ENCODE measurements at places on chromosomes 13 and 19.
A peak's percentile ranks its signal among the peaks of the same experiment; 100 is the strongest.

GRCh38 chr13:35347679-35348205, 128.7 kb downstream of the MAB21L1 start:
- no peak for DNase-seq

DNA sequence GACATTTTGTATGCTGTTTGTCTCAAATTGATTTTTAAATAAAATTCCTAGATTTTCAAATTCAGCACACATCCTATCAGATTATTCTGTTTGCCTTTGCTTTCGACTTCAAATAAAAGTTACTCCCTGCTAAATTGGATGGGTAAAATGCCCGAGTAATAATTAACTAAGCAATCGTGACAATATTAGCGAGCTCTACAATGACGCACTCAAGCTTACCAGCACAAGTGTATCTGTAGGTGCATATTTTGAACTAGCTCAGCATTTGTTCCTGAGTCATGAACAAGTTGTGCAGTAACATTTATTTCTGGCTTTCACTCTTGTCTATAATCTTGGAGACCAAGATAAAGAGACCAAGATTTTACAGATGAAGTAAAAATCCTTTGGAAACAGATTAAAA, 113.4 kb downstream of the UBL3 start:
- DNase-seq = no peak

DNA sequence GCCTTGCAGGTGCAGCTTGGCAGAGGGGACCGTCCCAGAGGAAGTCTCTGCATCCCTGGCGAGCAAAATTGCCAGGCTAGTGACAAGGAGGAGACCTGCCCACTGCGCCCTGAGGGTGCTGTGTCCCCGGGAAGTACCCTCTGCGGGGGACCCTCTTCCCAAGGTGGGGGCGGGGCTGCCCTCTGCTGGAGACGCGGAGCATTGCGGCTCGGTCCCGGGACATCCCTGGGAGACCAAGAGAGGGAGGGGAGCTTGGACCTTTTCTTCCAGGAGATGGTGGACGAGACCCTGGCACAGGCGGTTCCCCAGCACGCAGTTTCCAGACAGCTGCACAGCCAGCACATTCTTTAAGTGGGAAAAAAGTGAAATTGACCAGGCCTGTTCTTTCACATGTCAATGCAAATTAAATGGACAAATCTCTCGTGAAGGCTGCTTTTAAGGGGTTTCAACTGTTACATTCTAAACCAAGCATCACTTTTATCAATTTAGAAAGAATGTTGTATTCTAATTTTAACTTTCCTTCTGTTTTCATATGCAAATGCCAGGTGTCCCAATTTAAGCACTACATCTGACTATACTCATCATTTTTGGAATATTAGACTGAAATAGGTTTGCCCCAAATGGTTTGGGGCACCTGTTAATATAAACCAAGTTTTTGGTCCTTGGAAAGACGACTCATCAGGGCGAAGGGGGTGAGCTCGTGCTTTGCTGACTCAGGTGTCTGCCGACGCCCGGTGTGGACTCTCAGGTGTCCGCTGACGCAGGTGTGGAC, 60.7 kb downstream of the MCF2L start:
- DNase-seq = no peak

- DNase-seq = no peak
These were observed 166.5 kb upstream of the ZNF507 start for GRCh38 chr19:32178956-32179355.

DNA sequence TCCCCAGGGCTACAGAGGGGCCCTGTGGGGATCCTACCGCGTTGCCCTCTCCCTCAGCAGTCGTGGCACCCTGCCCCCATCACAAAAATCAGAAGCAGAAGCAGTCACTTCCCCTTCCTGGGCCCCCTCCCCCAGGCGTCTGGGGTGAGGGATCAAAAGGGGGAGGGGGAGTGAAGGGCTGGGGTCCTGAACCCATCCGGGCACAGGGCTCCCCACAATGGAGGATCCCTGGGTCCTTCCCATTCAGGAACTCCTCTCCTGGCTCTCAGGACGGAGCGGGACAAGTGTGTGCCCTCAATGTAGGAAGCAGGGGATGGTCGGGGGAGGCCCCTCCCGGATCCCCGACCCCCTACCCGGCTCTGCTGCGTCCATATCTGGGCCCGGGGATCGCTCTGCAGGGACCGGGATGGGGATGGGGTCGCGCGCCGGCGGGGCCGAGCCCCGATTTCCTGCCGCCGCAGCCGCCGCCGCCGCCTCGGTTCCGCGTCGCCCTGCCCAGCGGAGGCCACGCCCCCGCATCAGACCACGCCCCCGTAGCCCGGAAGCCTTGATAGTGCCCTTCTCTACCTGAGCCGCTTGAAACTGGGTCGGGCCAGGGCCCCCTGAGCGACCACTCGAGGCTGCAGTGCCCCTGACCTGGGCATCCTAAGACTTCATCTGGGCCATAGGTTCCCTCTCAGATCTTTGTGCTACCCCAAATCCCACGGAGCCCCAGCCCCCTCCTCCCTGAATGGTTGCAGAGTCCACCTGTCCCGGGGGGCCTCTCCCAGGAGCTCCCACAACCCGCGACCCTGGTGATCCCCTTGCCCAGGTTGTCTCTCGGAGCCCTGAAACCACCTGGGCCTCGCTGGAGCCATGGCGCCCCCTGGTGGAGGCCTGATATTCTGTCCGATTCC, at the start of gene GMIP:
Gene GMIP (minus strand): TSS at position 500 of the 896 bp plus-strand sequence. CDS start 128 bp downstream, at position 372.
- peak; percentile 39 for DNase-seq

DNA sequence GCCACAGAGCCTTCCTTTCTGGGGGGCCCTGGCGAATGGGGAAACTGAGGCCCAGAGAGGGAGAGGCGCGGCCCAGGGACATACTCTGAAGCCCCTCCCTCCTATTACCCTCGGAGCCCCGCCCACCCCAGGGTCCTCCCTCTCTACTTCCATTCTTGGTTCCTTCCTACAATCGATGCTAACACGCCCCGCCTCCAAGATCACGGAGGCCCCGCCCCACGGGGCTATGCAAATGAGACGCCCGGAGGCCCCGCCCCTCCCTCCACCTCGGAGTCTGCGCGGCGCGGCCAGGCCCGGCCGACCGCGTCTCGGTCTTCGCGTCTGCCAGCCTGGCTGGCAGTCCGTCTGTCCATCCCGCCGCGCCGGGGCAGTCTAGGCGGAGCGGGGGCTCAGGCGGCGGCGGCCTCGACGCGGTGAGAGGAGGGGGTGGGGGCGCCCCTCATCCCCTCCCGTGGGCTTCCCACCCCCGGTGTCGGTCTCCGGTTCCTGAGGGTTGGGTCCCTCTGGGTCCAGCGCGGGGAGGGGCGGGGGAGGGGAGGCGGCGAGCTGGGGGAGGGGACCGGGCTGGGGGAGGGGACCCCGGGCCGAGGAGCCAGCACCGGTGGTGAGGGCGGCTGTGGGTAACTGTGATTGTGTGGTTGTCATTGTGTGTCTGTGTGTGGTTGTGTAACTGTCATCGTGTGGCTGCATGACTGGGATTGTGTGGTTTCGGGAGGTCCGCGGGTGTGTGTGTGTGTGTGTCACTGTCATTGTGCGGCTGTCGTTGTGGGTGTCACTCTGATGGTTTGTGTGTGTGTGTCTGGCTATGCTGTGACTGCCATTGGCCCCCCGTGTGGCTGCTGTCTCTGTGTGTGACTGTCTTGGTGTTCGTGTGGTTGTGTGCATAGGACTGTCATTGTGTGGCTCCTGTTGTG, at the start of gene PLPPR2:
Gene PLPPR2 (plus strand): TSS at position 273 of the 914 bp plus-strand sequence. CDS start 2,242 bp downstream, outside the sequence.
- peak; percentile 87 for DNase-seq

DNA sequence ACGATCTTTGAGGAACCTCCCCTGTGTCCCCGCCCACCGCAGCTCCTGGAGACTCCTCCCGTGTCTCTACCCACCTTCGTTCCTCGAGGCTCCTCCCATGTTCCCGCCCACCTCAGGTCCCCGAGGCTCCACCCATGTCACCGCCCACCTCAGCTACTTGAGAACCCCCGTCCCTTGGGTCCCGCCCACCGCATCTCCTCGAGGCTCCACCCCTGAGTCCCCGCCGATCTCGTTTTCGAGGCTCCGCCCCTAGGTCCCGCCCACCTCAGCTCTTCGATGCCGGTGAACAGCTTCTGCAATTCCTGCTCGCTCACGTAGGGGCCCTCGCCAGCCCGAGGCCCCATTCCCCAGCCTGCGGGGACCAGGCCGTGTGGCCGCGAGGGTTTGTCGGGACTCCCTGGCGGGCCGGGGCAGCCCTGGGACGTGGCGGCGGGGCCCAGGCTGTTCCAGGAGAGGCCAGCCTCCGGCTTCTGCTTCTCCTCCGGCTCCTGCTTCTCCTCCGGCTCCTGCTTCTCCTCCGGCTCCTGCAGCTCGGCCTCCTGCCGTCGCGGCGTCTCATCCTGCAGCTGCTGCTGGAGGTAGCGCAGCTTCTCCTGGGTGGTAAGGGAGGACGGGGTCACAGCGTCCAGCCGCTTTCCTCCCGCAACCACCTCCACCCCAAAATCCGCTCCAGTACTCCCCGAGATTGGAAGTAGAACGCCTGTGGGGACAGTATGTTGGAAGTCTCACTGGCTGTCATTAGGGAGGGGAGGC, 16.7 kb downstream of the TSKS start:
- no peak for DNase-seq

DNA sequence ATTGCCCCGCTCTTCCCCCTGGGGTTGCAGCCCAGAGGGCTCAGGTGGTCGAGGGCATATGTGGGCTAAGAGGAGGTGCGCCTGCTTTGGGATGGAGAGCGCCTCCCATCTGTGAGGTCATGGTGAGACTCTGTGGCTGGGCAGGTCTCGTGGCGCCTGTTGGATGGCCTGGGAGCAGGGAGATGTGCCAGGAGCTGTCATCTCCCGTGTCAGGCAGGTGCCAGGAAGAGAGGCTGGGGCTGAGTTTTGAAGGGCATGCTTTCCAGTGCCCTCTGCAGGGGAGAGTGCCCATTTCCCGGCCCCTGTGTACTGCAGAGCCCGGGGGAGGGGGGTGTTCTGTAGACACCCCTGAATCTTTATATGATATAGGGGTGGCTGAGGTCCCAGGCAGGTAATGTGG, 2.8 kb downstream of the WTIP start:
- DNase-seq = no peak

- DNase-seq = no peak
These were observed 86.9 kb downstream of the SLC15A1 start for GRCh38 chr13:98665638-98665995.

GRCh38 chr13:95250961-95251360, 50.3 kb downstream of the ABCC4 start:
- DNase-seq = no peak

Measured in caudate nucleus (tissue), 63 donors.